Foreskin melanocyte (primary cell): ENCODE measurements at places on chromosomes 13 and 19.

- DNase-seq, result no peak
Observed at GRCh38 chr13:97329331-97329730, 104.6 kb upstream of the RAP2A start.

GRCh38 chr13:110396913-110397381 lies 89.9 kb downstream of the COL4A2 start:
- peak; percentile 98 for DNase-seq

DNA sequence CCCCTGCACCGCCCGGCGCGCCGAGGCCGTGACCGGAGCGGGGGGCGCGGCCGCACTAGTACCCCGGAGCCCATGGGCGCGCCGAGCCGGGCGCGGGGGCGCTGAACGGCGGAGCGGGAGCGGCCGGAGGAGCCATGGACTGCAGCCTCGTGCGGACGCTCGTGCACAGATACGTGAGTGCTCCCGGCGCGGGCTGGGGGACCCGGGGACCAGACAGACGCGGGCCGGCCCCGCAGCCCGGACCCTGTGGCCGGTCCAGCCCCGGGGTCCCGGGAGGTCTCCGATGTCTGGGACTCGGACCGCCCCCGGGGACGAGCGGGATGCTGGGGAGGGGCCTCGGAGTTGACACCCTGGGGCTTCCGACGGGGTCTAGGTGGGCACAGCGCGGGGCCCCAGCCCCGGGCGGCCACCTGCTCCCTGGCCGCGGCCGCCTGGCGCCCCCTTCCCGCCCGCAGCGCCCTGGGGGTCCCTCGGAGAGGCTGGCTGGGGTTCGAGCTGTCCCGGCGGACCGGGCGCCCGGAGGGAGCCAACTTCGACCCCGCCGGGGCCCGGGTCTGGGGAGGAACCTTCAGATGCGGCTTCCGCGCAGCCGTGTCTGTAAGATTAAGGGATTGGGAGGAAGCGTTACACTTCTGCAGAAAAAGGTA lies 568 bp downstream of the ATP11A start:
- no peak for DNase-seq

DNA sequence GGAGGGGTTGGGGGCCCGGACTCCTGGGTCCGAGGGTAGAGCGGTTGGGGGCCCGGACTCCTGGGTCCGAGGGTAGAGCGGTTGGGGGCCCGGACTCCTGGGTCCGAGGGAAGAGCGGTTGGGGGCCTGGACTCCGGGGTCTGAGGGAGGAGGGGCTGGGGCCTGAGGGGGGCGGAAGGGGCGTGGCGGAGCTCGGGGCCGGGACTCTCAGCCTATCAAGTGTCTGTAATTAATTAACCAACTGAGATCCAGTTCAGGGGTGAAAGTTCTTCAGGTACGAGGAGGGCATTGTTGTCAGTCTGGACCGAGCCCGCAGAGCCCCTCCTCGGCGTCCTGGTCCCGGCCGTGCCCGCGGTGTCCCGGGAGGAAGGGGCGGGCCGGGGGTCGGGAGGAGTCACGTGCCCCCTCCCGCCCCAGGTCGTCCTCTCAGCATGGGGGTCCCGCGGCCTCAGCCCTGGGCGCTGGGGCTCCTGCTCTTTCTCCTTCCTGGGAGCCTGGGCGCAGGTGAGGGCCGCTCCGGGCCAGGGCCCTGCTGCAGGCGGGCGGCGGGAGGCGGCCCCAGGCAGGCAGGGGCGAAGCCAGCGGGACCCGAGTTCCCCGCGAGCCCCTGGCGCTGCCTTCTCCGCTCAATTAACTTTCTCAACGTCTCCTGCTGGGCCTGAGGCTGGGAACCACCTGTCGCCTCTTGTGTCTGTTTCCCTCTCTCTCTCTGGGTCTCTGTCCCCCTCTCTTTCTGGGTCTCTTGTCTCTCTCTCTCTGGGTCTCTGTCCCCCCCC lies 697 bp downstream of the FCGRT start:
- DNase-seq, result no peak

DNA sequence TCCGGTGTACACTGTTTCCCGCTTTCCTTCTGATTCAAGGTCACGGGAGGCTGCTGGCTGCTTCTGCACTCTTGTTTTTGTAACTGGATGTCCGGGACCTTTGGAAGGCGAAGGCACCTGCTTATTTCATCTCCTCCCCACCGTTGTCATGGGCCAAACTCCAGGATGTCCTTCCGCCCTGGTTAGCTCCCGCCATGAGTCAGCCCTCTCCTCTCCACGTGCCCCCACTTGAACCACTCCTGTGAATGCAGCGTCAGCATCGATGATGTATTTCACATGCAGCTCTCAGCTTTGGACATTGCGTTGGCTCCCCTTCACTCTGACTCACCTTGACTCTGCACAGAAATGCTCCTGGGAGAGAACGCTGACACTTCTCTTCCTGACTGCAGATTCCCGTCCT lies 5.5 kb upstream of the GALP start:
- no peak for DNase-seq

- no peak for DNase-seq
Observed at GRCh38 chr13:94254737-94255136, 224.7 kb downstream of the DCT start.

DNA sequence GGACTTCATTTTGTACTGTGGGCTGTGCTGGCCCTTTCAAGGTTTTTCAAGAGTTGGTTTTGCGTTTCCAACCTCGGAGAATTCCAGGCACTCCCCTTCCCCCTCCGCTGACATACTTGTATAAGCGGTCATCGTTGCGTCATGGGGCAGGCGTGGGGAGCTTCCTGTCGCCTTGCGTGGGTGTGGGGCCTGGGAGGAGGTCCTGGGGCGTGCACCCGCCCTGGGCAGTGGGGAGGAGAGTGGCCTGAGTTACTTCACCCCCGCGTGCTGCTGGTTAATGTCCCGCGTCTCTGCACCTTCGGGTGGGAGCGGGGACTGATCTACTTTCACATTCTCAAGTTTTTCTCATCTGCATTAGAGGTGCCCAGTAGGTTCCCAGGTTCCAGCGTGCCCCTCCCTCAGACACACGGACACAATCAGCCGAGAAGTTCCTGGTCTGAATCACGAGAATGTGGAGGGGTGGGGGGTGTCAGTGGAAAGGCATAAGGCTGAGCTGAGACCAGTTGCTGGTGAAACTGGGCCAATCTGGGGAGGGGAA lies 4.1 kb downstream of the IER2 start:
- peak; percentile 71 for DNase-seq

DNA sequence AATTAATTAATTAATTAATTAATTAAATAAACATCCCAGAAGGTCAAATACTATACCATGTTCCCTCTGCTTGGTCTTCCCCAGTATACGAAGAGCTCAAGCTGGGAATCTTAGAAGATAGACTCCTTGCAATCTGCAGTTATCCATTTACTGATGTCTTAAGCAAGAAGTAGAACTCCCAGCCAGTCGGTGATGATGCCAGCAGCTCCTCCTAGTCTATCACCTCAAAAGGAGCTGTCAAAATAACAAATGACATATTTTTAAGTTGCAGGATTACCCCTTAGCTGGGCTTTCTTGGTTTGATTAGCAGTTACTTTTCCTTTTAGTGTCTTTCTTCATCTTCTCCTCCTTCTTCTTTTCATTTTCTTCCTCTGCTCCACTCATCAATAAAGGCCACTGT lies 6.0 kb upstream of the ZNF507 start:
- DNase-seq, result no peak

DNA sequence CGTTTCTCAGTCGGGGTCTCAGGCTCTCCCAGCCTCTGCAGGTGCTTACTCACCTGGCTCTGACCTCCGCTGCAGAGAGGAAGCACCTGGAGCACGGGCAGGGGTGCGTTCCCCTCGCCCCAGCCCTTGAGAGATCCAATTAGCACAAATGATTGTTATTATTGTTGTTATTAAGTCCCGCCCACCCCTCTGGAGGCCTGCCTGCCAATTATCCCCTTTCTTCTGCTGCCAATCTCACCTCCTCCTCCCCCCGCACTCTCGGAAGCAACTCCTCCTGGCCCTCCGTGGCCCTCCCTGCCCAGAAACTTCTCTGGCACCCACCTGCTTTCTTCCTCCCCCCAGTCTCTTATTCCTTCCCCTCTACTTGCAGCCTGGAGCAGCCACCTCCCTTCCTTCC lies 8.8 kb downstream of the ZNF787 start:
- no peak for DNase-seq

GRCh38 chr19:12546068-12546467 lies 5.2 kb downstream of the ZNF564 start:
- DNase-seq, result no peak

DNA sequence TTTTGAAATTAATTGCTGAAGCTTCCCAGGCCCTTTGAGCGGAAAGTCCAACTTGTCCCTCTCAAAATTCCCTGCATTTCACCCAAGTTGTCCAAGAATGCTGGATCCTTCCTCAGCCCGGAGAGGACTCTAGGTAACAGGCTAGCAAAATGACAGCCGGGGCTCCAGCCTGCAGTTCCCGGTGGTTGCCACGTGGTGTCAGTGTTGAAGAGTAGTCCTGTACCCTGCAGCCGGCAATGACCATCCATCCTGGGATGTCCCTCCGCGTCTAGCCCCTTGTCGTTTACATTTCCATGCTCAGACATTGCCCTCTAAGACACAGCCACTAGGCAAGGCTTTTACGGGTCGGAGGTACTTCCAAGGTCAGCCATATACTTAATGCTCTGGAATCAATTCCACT lies 31.4 kb upstream of the MTIF3 start:
- DNase-seq, result peak; percentile 23

DNA sequence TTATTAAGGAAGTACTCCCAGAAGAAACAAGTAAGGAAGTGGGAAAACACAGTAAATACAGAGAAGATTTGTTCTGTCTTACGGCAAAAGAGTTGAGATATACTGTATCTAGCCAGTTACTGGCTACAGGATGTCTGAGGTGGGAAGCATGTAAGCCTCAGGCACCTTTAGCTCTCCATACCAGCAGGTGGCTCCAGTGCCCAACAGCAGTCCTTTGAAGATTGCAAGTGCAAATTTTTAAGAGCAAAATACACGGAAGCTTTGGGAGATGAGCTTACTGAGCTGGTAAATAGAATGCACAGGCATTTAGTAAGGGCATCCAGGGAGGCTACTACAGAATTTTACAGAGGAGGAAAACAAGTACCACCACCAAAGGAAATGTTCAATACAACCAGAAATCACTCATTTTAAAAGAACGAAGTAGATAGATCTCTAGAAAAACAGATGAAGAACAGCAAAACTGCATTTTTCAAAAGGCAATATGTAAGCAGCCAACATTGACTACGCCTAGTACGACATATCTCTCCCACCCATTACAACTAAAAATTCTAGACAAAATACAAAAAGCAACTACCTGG lies 57.9 kb upstream of the VSTM2B start:
- no peak for DNase-seq

- DNase-seq, result no peak
Observed at GRCh38 chr13:80157261-80157932, 183.5 kb downstream of the SPRY2 start.

- DNase-seq, result no peak
Observed at GRCh38 chr19:49553451-49554271, 25.9 kb downstream of the RCN3 start.

GRCh38 chr13:52361225-52361624 lies 44.7 kb downstream of the THSD1 start:
- DNase-seq, result no peak

GRCh38 chr13:48853728-48854102 lies 122.0 kb upstream of the FNDC3A start:
- peak; percentile 22 for DNase-seq

DNA sequence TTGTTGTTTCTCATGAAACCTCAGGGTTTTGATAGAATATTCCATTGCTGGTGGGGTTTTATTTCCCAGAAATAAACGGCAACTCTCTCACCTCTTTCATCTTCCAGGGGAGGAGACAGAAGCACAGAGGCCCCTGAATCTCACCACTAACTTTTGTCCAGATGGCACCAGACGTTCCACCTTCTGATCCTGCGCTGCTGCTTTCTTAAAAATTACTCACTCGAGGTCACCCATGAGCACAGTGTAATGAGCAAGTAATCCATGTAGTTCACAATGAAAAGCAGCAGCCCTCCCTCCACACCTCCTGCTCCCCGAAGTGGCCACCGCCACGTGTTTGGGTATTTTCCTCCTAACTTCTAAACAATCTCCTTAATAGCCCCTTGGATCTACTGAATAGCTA lies 51.3 kb downstream of the TEX29 start:
- no peak for DNase-seq

GRCh38 chr13:110475550-110476219 lies 85.8 kb downstream of the RAB20 start:
- DNase-seq, result no peak

DNA sequence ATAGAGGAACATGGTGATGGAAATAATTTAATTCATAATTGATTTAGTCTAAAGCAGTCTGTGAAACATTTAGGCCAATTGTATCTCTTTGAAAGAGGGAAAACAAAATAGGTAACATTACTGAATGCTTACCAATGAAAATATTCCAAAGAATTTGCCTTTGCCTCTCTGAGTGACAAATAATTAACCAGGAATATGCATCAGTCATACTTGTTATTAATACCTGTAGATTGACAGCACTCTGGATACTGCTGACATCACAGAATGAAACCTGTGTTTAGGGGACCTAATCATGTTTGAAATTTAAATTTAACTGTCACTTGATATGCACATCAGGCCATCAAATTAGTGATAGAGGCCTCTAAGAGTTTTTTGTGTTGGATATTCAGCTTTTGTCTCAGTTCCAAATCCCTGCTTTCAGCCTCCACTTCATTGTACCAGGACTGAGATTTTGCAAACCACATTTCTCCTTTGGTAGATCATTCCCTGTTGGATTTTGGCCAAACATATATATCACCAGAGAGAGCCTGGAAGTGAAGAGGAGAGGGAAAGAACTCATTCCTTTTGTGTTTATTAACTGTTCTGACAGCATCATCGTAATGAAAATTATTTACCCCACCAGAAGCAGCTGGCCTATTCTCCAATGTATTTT lies 64.8 kb upstream of the KLHL1 start:
- no peak for DNase-seq

GRCh38 chr19:16825312-16826052 lies 3.7 kb upstream of the SIN3B start:
- DNase-seq, result peak; percentile 26

DNA sequence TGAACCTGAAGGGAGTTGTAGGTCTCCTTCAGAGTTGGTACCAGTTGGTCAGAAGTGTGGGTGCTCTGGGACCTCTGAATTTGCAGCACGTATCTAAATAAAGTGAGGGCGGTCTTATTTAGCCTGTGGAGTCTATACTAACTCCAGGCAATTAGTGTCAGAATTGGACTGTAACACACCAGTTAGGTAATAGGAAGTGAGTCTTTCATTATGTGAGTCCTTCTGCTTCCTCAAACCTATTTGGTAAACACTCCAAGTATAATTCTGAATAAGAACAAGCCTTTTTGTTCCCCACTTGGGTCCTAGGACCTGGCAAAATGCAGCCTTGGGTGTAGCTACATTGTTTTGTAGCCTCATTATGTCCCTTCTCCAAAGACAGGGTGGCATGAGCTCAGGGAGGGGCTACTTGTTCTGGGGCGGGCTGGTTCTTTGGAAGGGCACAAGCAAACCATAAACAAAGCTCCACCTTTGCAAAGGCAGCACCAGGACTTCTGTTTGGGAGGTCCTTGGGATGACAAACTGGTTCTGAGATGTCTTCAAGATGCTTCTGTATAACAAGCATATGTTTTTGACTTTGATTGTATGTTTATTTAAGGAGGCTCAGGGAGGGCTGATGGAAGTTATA lies 418.0 kb downstream of the ZNF536 start:
- DNase-seq, result no peak

GRCh38 chr19:42185277-42185676 lies 32.2 kb downstream of the DEDD2 start:
- DNase-seq, result no peak
